ENCODE measurements at places on chromosomes 7 and 10.

DNA sequence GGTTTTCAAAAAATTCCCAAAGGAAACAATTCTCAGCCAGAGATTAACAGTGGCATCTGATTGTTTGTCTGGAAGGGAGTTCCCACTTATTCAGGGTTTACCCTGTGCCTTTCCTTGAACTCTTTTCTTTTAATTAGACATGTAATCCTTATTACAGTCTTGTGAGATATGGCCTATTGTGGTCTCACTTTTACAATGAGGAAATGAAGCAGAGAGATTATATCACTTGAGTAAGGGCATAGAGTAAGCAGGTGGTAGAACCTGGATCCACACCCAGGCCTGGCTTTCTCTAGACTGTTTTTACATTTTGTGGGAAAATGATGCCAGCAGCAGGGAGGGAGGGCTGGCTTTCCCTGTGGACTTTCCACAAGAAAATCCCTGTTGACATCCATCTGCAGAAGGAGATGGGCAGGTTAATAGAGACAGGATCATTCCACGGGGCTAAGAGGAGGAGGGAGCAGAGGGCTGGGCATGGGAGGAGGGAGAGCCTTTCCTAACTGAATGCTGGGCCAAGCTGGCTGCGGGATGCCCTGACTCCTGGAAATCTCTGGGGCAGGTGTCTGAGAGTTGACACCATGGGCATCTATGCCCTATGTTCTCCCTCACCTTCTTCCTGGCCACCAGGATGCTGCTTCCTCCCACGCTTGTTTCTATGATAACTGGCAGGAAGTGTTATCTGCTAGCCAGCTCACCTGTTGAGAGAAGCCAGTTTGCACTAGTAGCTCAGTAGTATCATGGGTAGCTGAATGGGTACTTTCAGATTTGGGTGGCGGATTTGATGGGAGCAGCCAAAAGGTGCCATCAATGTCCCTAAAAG, 28.7 kb upstream of the ARHGAP22 start:
- DNase-seq = no peak

DNA sequence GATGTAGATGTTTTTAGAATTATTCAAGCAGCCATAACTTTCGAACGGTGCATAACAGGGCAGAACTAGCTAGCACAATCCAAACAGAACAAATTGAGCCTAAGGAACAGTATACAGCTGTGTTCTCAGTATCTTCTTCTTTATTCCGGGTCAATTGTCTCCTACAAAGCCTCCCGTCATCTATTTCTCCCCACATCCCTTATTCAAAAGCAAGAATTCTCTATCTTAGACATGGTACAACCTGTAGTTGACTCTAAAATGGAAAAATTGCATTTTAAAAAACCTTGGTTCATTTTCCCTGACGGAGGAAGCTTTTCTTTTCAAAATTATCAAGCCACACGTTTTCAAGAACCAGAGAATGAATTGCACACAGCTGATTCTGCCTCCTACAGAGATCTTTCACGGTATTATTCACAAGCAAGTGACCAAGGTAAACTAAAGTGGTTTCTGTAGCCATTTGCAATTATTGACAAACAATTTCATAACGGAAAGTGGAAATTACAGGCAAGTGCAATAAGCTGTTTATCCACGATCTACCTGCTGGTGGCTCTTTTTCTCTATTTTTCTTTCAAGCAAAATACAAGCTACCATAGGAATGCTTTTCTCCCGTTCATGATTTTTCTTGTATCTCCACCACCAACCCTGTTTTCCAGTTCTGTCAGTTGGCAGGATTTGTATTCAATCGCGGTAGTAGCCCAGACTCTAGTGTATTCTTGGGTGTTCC, 2.3 kb downstream of the GRM8 start:
- DNase-seq = no peak

DNA sequence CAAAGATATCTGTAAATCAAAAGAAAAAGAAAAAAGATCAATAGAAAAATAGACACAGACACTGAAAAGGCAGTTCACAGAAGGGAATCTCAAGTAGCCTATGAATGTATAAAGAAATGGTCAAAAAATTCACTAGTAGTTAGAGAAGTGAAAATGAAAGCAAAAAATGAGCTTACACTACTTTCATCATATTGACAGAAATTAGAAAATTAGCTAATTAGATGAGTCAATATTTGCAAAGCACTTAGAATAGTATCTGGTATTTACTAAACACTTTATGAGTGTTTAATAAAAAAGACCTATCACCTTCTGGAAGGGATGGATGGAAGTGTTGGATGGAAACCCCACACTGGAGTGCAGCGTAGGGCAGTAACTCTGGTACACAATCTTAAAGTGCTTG, 1.7 kb upstream of the CFAP58 start:
- no peak for DNase-seq

- no peak for DNase-seq
Observed at GRCh38 chr10:28776519-28776918, 99.2 kb downstream of the BAMBI start.

GRCh38 chr7:131188367-131189339, 139.0 kb upstream of the MKLN1 start:
- DNase-seq = no peak

GRCh38 chr10:88892222-88892967, 12.3 kb downstream of the STAMBPL1 start:
- no peak for DNase-seq

GRCh38 chr7:131943211-131943610, 386.8 kb upstream of the PODXL start:
- no peak for DNase-seq

DNA sequence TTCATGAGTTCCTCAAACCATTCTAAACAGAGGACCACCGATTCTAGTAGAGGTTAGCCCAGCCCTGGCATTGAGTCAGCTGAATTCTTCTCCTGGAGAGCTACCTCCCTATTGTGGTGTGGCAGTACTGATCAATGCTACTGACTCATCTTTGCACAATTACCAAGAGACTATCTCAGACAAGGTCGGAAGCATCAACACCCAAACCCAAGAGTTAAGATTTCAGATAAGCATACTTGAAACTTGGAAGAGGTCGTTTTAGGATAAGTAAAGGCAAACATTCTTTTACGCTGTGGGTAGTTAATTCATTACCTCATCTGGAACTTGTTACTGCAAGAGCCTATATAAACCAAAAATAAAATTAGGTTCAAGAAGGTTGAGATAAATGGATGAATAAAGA, 154.6 kb upstream of the NRBF2 start:
- no peak for DNase-seq

GRCh38 chr10:27643301-27643700, 102.3 kb downstream of the MKX start:
- DNase-seq = no peak

DNA sequence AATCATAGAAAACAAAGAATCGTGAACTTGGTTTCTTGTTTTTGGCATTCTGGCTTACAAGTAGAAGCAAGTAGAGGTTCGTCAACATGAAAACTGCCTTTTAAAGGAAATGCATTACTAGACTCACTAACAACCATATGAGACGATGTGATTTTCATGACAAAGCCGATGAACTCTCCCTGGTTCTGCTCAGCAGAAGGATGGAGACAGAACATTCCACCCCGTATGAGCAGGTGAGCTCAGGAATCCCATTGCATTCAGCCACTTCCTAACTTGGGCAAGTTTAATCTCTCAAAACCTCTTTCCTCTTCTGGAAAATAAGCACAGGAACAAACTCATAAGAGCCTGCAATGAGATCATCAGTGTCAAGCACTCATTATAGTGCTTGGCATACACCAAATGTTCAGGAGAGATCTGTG, 57.4 kb upstream of the SVIL start:
- no peak for DNase-seq

DNA sequence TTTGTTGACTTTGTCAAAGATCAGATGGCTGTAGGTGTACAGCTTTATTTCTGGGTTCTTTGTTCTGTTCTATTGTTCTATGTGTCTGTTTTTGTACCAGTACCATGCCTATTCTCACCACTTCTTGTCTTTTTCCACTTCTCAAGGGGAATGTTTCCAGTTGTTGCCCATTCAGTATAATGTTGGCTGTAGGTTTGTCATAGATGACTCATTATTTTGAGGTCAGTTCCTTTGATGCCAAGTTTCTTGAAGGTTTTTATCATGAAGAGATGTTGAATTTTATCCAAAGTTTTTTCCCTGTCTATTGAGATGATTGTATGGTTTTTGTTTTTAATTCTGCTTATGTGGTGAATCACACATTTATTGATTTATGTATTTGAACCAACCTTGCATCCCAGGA, 216.7 kb upstream of the RNF32 start:
- no peak for DNase-seq

- no peak for DNase-seq
Observed at GRCh38 chr10:108592956-108593355, 1330.4 kb downstream of the XPNPEP1 start.

DNA sequence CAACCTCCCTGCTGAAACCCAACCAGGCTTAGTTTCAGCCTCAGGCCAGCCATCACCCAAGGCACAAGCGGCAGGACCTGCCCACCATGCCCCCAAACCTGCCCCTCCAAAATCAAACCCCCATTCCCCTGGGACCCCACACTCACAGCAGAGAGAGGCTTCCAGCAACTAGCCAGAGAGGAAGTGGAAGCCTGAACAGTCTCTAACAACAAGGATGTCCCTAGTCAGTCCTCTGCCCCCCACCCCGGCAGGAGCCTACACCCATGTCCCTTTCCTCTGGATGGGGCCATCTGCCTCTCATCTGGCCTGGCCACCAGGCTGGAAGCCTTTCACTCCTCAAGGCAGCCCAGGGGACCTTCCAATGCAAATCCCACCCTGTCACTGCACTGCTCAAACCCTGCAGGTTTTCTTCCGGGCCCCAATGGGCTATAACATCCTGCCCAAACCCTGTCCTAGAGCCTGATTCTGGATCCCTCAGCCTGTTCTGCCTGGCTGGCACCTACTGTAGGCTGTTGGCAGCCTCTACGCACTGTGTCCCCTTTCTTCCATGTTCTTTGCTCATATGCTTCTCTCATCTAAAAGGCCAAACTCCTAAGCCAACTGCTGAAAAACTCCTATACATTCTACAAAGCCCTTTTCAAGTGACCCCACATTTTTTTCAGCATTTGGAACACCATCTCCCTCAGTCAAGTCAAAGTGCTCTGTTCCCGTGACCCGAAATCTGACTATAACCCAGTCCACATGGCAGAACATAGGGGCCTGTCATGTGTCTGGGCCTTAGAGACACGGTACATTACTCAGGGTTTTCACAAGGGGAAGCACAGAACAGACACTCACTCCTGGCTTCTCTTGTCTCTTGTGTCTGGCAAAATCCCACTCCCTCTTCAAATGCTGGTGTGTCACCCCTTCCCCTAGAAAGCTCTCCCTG, 253.3 kb downstream of the TNS3 start:
- no peak for DNase-seq

DNA sequence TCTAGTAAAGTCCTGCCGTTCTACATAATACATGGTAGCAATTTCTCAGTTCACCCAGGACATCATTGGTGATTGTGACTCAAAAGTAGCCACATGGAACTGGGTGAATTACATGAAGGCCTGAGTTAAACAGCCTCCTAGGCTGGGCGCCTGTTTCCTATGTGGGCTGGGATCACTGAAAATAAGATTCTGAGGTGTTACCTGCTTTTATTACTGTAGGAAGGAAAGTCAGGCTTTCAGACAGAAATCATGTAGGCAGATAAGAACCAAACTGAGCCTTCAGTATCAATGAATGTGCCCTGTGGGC, 160.4 kb downstream of the CAMK1D start:
- DNase-seq = no peak

GRCh38 chr7:110790992-110791391, 299.9 kb upstream of the LRRN3 start:
- no peak for DNase-seq
